ENCODE measurements at places on chromosomes 6 and 20. TPM values are rescaled to one million over a fixed set of nuclear protein-coding genes. Genes with fewer than 3 reads are reported as not detected.
A peak's percentile ranks its signal among the peaks of the same experiment; 100 is the strongest.

DNA sequence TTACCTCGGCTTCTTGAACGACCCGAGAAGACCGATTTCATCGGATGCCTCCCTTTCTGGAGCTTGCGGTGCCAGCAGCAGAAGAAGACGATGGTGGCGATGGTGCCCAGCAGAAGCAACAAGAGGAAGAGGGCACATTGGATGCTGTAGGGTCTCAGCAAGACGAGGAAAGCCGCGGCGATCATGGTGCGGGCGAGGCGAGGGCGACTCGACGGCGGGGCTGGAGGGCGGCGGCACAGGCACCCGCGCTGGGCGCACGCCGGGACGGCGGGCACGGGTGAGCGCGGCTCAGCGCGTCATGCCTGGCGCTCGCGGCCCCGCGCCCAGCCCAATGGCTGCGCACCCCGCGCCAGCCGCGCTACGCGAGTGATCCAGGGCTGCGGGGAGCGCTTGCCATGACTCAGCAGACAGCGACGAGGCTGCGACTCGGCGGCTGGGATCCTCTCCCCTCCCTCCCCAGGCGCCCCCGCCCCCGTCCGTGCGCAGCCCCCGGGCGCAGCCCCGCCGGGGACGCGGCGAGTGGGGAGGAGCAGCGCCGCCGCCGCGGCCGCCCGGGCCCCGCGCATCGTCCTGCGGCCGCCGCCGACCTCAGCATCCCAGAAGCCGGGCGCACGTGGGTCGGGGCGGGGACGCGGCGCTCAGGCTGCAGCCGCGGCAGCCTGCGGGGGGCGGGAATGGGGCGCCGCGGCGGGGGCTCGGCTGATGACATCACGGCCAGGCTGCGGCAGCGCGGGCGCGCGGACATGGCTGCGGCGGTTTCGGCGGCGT lies at the start of gene BEND6:
BEND6 (plus strand) TSS at position 705 of the 768 bp plus-strand sequence. CDS start 26,704 bp downstream, outside the sequence.
- H3K36me3 ChIP-seq: no peaks in the 10 kb centered on the region
- H3K4me1 ChIP-seq: peaks cover 40% of the 10 kb centered on the region
- peak within 1 kb of the TSS; percentile 96 for H3K27ac ChIP-seq
- H3K4me3 ChIP-seq: peak within 1 kb of the TSS; percentile 93
- DNase-seq: peak; percentile 76
- H3K27me3 ChIP-seq: peaks cover 13% of the 10 kb centered on the region

- DNase-seq: no peak
- H3K4me3 ChIP-seq: no peak overlapping the region
- H3K27ac ChIP-seq: no peak overlapping the region
- peaks cover under 1% of the 10 kb centered on the region for H3K27me3 ChIP-seq
- peaks cover 5% of the 10 kb centered on the region for H3K4me1 ChIP-seq
- H3K36me3 ChIP-seq: peaks cover 4% of the 10 kb centered on the region
Observed at GRCh38 chr6:35710241-35710847, 21.6 kb upstream of the FKBP5 start.

- no peaks in the 10 kb centered on the region for H3K36me3 ChIP-seq
- DNase-seq: peak; percentile 40
- no peaks in the 10 kb centered on the region for H3K27me3 ChIP-seq
- H3K4me3 ChIP-seq: peak overlapping the region; percentile 94
Observed at GRCh38 chr6:7108196-7108963, 619 bp downstream of the RREB1 start.

DNA sequence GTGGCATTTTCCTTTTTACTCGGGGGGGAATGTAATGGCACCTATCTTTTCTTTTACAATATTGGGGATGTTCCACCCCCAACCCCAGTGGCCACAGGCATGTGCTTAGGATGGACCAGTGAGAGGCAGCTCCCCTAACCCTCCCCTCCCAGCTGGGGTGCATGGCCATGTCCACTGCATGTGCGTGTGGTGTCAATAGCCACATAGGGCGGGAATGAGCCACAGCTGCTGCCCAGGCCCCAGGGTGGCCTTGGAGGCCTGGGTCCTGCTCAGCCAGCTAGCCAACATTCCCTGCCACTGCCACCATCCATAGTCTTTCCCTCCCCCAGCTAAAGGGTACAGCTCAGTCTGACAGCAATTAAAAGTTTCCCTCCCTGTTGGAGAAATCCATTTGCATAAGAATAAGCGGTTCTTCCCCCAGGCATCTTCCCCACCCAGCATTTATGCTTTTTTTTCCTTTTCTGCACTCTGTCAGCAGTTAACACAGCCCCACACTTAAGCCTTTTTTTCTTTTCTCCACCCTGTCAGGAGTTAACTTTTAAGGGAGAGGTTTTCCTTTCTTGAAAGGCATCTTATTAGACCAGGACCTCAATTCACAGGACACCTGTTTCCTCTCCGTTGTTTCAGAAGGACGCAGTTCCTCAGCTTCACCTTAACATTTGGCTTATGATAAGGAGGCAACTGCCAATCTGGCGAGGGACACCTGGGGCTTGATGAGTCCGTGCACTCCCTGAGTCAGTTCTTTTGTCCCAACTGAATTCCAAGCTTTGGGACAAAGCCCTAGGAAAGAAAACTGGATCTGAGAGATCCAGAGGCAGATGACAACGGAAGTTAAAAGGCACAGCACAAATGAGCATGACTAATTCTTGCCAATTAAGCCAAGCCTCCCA lies 121.4 kb downstream of the TPBG start:
- H3K4me1 ChIP-seq: peaks cover 4% of the 10 kb centered on the region
- DNase-seq: no peak
- no peaks in the 10 kb centered on the region for H3K27me3 ChIP-seq
- no peak overlapping the region for H3K27ac ChIP-seq

- no peak for DNase-seq
- no peak overlapping the region for H3K27ac ChIP-seq
- H3K4me3 ChIP-seq: no peak overlapping the region
- no peaks in the 10 kb centered on the region for H3K27me3 ChIP-seq
Observed at GRCh38 chr6:41813469-41813868, 26.0 kb downstream of the TOMM6 start.

DNA sequence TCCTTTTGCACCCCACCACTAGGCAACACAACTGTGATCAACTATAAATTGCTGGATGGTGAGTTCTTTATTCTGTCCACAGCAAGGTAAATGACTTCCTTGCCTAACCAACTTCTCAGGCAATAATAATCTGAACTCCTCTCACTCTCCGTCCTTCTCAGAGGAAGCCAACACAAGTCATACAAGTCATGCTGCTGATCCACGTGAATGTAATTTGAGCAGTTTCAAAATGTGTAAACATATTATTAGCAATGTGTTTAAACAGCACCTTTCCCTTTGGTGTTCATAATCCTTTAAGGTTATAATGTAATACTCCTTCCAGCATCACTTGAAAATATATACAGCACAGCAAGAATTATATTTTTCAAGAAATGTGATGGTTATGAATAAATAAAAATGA lies 127.9 kb downstream of the QRSL1 start:
- no peaks in the 10 kb centered on the region for H3K27me3 ChIP-seq
- no peak overlapping the region for H3K4me3 ChIP-seq
- peaks cover 7% of the 10 kb centered on the region for H3K4me1 ChIP-seq

DNA sequence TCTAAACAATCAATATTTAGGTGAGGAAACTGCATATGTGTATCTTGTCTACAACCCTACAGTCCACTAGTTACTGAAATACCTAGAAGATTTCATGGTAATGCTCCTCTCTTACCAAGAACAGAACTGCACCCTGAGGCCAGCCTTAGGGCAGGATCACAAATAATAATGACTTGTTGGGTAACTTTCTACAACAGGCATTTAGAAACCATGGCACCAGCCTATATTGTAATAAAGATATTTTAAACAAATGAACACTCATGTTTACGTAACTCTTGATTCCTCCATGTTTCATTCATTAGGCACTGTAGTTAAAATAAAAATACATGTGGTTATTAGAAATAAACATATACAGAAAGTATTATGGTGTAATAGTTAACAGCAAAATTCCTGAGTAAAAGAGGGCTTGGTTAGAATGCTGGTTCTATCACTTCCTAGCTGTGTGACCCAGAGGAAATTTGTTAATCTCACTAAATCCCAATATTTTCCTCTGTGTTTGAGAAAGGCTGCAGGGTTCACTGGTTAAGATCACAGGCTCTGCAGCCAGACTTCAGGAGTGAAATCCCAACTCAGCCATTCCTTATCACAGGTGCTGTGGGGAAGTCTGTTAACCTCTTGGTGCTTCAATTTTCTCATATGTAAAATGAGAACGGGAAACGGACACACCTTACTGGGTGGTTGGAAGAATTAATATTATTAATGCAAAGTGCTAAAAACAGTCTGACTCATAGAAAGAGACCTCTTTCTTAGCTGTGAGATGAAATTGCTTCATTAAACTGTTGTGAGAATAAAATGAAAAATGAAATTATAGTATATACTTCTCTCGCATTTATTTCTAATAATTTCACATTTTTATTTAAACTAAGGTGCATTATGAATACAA lies 8.5 kb downstream of the HMGN3 start:
- no peak for DNase-seq
- H3K4me3 ChIP-seq: no peak overlapping the region
- peaks cover 12% of the 10 kb centered on the region for H3K4me1 ChIP-seq

- H3K27ac ChIP-seq: no peak overlapping the region
- no peak overlapping the region for H3K4me3 ChIP-seq
- peaks cover 18% of the 10 kb centered on the region for H3K36me3 ChIP-seq
- no peaks in the 10 kb centered on the region for H3K4me1 ChIP-seq
Observed at GRCh38 chr6:116175344-116175743, 49.4 kb upstream of the COL10A1 start.

DNA sequence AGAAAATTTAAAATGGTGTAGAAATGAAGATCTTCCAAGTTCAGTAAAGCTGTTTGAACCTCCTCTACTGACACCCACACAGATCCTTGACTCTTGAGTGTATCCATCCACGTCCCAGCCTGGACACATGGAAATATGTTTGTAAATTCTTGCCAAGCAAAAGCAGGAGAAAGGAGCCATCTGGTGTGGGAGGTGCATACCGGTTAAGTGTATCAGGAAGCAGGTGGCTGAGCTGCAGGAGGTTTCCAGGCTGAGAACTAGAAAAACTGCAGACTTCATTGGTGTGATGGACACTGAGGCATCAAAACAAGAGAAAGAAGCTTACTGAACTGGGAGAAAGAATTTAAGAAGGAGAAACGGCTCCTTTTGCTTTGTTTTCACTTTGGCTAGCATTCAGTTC lies 229.9 kb upstream of the GRIK2 start:
- H3K27ac ChIP-seq: no peak overlapping the region
- DNase-seq: no peak
- no peaks in the 10 kb centered on the region for H3K36me3 ChIP-seq

DNA sequence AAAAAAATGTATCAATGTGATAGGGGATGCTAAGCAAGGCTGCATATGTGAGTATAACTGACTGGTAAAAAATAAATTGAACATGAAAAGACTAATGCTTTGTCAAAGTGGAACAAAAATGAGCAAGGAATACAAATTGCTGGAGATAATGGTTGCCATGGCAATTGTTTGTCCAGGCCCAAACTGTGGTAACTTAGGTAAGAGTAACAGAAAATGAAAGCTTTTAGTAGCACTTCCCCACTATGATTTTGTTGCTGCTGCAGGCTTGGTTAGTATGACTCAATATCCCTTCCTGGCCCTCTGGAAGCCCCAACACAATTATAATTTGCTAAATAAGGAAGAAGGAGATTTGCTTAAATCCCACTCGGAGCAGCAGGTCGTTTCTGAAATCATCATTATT lies 577.1 kb downstream of the DOK5 start:
- no peak overlapping the region for H3K4me3 ChIP-seq
- H3K4me1 ChIP-seq: no peaks in the 10 kb centered on the region
- H3K27me3 ChIP-seq: peaks cover 8% of the 10 kb centered on the region
- H3K36me3 ChIP-seq: no peaks in the 10 kb centered on the region
- no peak for DNase-seq
- no peak overlapping the region for H3K27ac ChIP-seq

- H3K36me3 ChIP-seq: peaks cover 62% of the 10 kb centered on the region
- peaks cover 13% of the 10 kb centered on the region for H3K4me1 ChIP-seq
- H3K27me3 ChIP-seq: no peaks in the 10 kb centered on the region
Observed at GRCh38 chr6:26470643-26471042, 12.9 kb downstream of the BTN2A1 start.

The BTN1A1 gene
- 0.11 TPM for total RNA-seq

The ADGRB3 gene
- 13.9 TPM for total RNA-seq

The NKX2-2 gene
- not detected for total RNA-seq

The PAX1 gene
- not detected for total RNA-seq

The PACRG gene
- 1.7 TPM for total RNA-seq
